Effector memory CD4-positive, alpha-beta T cell (primary cell): ENCODE measurements at places on chromosomes 5 and 9.

GRCh38 chr5:110916381-110917049 is 155.0 kb upstream of the TSLP start:
- DNase-seq = no peak

- no peak for DNase-seq
These were observed 37.7 kb upstream of the STXBP1 start for GRCh38 chr9:127574072-127574993.

DNA sequence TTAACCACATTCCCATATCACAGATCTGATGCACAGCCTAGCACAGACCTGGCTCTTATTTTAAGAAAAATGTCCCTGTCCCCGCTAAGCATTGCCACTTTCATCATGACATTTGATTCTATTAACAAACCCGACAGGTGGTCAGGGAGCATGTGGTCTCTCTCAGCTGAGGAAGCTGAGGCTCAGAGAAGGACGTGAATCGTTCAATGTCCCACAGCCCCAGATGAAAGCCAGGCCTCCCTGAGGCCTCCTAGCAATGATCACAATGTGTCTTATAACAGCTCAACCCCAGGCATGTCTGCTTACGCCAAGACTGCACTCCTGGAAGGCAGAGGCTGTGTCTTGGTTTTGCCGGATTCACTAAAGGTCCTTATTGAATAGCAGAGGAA is 10.4 kb upstream of the CRB2 start:
- DNase-seq = no peak

DNA sequence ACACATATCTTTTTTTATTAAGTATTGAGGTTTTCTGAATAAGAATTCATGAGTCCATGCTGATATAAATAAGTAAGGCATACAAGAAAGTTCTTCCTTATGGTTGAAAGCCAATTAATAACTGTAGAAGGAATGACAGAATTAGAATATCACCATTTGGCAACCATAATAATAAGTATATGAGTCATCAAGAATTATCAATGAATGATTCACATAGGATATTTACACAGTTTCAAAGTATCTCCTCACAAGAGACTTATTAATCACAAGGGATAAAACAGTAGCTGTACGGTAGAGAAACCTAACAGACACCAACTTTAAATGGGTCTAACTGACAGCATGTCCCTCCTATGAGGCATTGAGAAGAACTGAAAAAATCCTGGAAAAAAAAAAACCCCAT is 161.6 kb downstream of the NR3C1 start:
- no peak for DNase-seq

DNA sequence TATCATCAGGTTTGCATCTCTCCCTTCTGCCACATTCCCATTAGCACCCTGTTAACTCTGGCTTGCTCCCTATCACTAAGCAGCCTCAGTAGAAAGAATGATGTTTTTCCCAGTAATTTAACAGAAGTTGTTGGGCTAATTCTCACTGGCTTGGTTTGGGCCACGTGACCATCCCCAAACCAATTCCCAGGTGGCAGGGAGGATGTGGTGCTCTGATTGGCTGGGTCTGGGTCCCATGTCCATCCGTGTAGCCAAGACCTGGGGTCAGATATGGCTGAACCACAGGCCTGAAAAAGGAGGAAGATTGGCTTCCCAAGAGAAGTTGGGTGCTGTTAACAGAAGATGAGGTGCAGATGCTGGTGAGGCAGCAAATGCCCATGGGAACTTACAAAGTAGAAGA is 122.0 kb downstream of the BOD1 start:
- DNase-seq = no peak

GRCh38 chr9:71303351-71303750 is 181.9 kb upstream of the TRPM3 start:
- DNase-seq = no peak

DNA sequence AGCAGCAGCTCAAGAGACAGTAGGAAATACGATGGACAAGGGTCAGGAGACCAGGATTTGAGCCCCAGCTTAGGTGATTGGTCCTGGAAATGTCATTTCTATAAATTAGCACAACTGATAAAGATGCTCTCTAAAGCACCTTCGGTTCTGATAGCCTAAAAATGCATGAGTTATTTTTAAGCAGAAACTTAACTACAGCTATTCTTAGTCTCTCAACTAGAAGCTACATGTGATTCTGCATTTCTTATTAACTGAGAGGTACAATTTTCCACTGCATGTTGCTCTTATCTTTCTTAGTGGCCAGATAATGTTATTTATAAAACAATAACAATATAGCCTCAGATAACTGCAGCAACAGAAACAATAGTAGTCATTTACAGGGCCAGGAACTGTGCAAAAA is 136.4 kb downstream of the GRIA1 start:
- DNase-seq = no peak

DNA sequence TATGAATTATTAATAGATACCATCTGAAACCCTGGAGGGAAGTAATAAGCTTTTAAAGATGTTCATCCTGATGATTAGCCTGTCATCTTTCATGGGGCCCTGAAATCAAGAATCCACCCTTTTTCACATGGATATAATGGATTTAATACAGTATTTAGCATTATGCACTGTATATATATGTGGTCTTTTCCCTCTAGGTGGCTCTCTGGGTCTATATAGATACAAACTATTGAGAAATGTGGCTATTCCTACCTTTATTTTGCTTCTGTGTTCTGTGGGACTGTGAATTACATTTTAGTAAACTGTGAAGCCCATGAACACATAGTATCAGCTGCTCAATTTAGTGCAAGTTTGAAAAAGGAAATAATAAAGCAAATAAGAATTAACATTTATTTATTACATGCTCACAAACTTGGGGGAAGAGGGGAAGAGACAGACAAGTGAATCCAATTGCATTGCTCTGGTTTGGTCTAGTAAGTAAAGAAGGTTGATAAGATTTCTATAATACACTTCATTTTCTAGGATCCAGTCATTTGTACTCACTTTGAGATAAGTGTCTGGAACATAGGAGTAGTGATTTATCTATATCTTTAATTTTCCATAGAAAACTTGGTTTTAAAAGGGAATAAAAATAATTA is 112.2 kb downstream of the SCAMP1 start:
- DNase-seq = no peak

DNA sequence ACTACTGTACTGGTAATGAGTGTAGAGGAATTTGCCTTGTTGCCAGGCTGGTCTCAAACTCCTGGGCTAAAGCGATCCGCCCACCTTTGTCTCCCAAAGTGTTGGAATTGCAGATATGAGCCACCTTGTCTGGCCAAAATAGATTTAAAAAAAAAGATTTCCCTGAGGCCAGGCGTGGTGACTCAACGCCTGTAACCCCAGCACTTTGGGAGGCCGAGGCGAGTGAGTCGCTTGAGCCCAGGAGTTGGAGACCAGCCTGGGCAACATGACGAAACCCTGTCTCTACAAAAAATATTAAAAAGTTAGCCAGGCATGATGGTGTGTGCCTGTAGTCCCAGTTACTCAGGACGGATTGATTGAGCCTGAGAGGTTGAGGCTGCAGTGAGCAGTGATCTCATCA is 62.5 kb downstream of the IPO11 start:
- DNase-seq = no peak

DNA sequence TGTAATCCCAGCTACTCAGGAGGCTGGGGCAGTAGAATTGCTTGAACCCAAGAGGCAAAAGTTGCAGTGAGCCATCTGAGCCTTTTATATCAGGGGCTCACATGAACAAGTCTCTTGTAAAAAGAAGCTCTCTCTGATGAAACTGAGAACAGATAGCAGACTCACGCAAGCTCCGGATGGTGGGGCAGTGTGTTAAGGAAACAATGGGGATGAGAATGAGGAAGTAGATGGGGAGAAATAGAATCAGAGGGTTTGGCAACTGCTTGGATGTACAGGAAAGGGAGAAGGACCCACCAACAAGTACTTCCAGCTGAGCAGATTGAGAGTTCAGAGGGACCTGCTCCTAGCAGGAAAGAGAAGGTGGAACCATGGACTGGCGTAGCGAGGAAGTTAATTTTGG is 18.6 kb downstream of the TMEM252 start:
- no peak for DNase-seq

DNA sequence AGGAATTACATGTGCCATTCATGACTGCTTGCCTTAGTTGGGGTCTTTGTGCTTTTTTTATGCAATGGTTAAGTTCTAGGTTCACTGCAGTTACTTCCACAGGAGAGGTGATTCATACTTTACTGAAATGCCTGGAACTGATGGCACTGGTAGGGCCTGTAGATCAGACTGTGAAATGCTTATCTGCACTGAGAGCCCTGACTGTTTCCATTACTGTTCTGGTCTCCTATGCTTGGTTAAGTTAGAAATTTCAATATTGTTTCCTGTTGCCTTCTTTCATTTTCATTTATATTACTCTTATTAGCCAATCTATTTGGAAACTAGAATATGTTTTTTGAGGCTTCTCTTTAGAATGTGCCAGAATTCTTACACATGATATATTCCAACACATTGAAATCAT is 484.1 kb upstream of the SEMA6A start:
- no peak for DNase-seq

DNA sequence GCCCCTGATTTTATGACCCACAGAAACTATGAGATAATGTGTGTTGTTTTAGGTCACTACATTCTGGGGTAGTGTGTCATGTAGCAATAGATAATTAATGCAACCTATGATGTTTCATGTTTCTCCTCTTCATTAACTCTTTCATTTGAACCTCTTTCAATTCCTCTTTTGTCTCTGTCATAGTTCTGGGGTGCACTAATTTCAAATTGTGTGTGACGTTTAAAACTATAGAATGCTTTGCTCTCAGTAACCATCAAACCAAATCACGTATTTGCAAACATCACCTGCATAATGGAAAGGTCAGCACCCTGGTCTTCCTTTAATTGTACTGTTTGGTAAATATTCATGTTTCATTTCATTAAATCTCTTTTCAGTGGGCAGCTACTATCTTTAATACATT is 621.6 kb downstream of the TLR4 start:
- DNase-seq = no peak

DNA sequence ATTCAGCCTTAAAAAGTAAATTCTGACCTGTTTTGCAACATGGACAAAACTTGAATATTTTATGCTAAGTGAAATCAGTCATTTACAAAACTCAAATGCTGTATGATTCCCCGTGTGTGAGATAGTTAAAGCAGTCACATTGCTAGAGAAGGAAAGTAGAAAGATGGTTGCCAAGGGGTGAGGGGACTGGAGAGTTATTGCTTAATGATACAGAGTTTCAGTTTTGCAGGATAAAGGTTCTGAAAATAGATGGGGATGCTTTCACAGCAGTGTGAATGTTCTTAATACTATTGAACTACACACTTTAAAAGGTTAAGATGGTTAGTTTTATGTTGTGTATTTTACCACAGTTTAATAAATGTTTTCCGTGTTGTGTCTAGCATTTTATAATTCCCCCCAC is 51.2 kb downstream of the SGCD start:
- no peak for DNase-seq

DNA sequence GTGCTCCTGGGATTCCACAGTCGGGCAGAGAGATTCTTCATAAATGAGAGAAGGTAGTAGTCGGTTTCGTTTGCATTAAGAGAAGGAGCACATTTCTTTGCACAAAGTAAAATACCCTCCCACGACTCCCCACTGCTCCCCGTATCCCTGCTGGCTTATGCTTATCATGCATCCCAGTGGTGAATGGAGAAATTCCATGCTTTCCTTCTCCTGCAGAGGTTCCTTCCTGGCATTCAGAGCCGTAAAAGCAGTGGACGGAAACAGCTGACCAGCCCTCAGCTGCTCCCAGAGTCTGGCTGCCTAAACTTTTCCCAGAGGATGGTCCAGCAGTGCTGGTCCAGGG is 93.1 kb downstream of the C9orf152 start:
- DNase-seq = no peak

DNA sequence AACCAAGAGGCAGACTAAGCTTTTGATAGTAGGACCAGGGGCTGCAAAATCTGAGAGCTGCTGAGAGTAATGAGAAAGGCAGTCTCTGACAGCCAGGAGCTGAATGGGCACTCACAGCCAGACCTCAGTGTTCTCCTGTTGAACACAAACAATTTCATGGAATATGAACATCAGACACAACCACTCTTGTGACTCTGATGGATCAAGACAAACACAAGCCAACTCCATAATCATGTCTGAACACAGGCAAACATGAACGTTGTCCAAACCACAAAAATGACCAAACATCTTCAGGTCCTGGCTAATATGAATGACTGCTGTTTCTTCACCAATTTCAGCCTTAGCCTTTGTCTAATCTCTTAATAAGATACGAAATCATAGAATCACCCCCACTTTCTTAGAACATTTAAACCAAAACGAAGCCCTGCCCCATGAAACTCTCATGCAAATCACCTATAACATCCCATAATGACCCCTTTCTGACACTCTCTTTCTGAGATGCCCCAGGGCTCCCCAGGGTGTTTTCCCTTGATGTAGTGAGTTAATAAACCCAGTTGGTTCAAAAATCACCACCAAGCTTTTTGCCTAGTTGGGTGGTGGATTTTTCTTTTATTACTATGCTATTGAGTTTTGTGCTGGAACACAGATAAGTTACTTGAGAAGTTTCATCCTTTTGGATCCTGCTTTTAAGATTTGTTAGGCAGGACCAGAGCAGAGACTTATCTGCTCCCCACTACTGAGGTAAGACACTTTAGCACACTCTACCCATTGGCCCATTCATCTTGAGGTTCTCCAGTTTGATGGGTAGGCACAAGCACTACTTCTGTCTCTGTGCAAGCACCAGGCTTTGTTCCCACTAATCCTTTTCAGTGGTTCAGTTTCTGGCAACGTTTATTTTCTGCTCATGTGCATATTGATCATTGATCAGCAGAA is 5.9 kb upstream of the ERAP2 start:
- no peak for DNase-seq

GRCh38 chr5:123203105-123203800 is 114.2 kb downstream of the PRDM6 start:
- DNase-seq = no peak

DNA sequence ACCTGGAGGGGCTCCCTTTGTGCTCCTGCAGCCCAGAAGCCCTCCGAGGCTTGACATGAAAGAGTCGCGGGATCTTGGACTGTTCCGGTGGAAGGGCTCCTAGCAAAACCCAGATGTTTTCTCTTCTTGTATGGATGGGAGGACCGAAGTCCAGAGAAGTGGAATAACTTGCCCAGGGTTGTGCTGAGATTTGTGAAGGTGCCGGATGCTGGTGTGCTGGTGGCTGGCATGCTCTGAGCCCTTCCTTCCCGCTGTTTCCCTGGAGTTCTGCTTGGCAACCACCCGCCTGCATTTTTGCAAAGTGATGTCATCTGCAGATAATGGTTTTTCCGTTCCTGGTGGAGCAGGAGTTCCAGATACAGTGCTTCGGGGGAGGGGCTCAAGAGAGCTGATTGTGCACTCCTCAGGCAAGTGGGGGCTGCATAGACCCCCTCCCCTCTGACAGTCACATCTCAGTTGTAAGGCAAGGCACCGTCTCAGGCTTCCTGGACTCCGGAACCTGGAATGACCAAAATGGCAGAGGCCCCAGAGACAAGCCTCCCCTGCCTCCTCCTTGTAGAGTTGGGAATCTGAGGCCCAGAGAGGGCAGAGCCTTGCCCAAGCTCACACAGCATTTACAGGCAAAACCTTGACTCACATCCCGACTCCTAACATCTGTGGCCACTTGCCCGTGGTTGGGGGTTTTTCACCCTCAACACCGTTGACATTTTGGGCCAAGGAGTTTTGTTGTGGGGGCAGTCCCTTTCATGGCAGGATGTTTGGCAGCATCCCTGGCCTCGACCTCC is 157.0 kb downstream of the RGS3 start:
- DNase-seq = no peak

- DNase-seq = no peak
These were observed 44.7 kb upstream of the DEPDC1B start for GRCh38 chr5:60744682-60745081.

GRCh38 chr9:106076711-106077110 is 382.4 kb downstream of the TMEM38B start:
- DNase-seq = no peak

GRCh38 chr9:40884072-40884901 is 244.2 kb downstream of the FOXD4L6 start:
- DNase-seq = no peak
